ENCODE measurements at places on chromosomes 1 and 21. TPM values are rescaled to one million over a fixed set of nuclear protein-coding genes. Genes with fewer than 3 reads are reported as not detected.

The OR2L3 gene
- not detected for total RNA-seq

The HHAT gene
- total RNA-seq: 2.2 TPM

The SLAMF6 gene
- total RNA-seq: not detected

The C1QTNF12 gene
- 1.5 TPM for total RNA-seq

The S100A7 gene
- not detected for total RNA-seq

The C4BPA gene
- total RNA-seq: 0.67 TPM

The EPHA10 gene
- total RNA-seq: 1.4 TPM

The SPRR2B gene
- not detected for total RNA-seq

The XPR1 gene
- 29.5 TPM for total RNA-seq

The EVA1C gene
- total RNA-seq: 53.6 TPM

The CSF3R gene
- not detected for total RNA-seq

The CYP4A11 gene
- not detected for total RNA-seq

The SH3GLB1 gene
- total RNA-seq: 37.8 TPM

The CR2 gene
- total RNA-seq: 0.04 TPM

The OR10R2 gene
- not detected for total RNA-seq

The SPRR4 gene
- total RNA-seq: not detected

The MYOG gene
- total RNA-seq: not detected

The EXTL1 gene
- 0.05 TPM for total RNA-seq

The AMY1B gene
- not detected for total RNA-seq

The FCRL3 gene
- total RNA-seq: not detected

The CCDC185 gene
- total RNA-seq: not detected

The AMY1A gene
- total RNA-seq: not detected

The CLIC6 gene
- total RNA-seq: 0.09 TPM

The GJA8 gene
- total RNA-seq: not detected

The SPRR1A gene
- total RNA-seq: not detected

The LINGO4 gene
- total RNA-seq: not detected

The LCE2A gene
- total RNA-seq: not detected

The OR2L5 gene
- not detected for total RNA-seq

The LMOD1 gene
- not detected for total RNA-seq

The AKR7A3 gene
- 0.16 TPM for total RNA-seq

The GSTM5 gene
- not detected for total RNA-seq

The CD48 gene
- not detected for total RNA-seq

The GCSAML gene
- not detected for total RNA-seq

The DENND1B gene
- total RNA-seq: 3.8 TPM

The GNB1 gene
- total RNA-seq: 232 TPM

The LCE1D gene
- total RNA-seq: not detected

The OR2T29 gene
- total RNA-seq: not detected

The MPZ gene
- total RNA-seq: 0.26 TPM

The CD247 gene
- 0.83 TPM for total RNA-seq

The ADGRB2 gene
- total RNA-seq: 5.6 TPM

The UBASH3A gene
- 0.30 TPM for total RNA-seq

The ATXN7L2 gene
- 1.8 TPM for total RNA-seq

The ARHGEF16 gene
- 5.6 TPM for total RNA-seq

The WNT2B gene
- 0.19 TPM for total RNA-seq

The DDR2 gene
- 0.51 TPM for total RNA-seq

The REN gene
- not detected for total RNA-seq

Data from A549 treated with dexamethasone at 1 μM for 4 hours (cell line).